ENCODE measurements at places on chromosomes 1 and 21.
A peak's percentile ranks its signal among the peaks of the same experiment; 100 is the strongest.

- no peak for DNase-seq
These were observed 29.0 kb upstream of the ABCG1 start for GRCh38 chr21:42189860-42190485.

GRCh38 chr1:194104247-194104844, 917.9 kb upstream of the B3GALT2 start:
- DNase-seq = no peak

DNA sequence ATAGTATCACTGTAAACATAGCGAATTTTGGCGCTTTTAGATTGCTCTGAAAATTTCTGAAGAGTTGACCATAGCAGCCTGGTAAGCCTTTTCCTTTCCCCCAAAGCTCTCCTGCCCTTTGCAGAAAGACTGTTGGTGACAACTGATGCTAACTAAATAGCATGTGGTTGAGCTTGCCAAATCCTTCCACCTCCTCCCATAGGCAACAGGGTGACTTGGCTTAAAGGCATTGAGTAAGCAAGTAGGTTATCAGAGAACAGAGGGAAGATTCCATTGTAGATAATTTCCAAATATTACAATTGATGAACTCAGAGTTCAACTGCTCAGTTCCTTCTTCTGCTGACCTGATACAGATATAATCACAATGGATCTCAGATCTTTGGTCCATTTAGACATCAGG, 19.9 kb upstream of the HMGCL start:
- no peak for DNase-seq

DNA sequence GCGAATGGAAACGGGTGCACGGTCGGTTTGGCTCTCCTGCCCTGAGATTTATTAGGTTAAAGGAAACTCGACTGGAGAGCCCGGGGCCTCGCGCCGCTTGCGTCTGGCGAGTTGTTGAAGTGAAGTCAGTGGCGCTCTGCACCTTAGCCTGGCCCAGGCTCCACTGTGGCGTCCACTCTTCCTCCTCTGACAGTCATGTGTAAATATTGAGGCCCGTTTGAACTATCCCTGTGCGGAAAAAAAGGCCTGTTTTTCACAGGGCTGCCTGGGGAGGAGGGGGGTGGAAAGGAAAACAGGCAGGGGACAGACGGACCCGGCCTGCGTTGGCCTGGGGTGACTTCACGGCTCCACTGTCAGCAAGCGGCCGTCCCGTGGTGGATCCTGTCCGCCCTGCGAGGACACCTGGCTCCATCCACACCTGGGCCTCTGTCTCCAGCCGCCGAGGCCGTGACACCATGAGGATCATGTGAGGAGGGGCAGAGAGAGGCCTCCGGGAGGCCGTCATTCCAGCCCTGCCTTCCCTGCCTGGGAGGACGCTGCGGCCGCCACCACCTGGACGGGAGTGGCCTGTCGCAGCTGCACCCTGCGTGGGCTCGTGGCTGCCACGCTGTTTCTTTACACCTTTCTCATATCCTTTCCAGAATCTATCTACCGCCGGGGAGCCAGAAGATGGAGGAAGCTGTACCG, 59.8 kb downstream of the FAAP20 start:
- DNase-seq = no peak

GRCh38 chr1:31043631-31044030, 21.9 kb downstream of the PUM1 start:
- DNase-seq = no peak

DNA sequence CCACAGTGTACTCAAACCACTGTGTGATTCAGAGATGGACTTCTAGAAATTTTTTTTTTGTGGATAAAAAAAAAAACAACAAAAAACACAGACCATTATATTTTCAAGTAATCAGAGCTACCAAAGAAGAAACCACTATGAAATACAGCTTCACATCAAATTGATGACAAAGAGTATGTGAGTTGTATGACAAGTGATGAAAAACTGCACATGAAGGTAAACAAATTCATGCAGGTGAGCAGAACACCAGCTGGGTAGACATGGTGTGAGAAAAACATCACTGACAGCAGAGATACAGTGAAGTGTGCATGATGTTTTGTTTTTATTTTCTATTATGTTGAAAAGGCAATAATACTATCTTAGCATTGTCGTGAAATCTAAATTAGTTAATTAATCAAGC, 8.0 kb upstream of the PTPRC start:
- DNase-seq = no peak

- no peak for DNase-seq
These were observed 189.5 kb downstream of the PATJ start for GRCh38 chr1:61931587-61932279.

- no peak for DNase-seq
These were observed 6.5 kb downstream of the FCAMR start for GRCh38 chr1:206963740-206964139.

GRCh38 chr1:156117414-156118176, 3.1 kb downstream of the LMNA start:
- DNase-seq = no peak

DNA sequence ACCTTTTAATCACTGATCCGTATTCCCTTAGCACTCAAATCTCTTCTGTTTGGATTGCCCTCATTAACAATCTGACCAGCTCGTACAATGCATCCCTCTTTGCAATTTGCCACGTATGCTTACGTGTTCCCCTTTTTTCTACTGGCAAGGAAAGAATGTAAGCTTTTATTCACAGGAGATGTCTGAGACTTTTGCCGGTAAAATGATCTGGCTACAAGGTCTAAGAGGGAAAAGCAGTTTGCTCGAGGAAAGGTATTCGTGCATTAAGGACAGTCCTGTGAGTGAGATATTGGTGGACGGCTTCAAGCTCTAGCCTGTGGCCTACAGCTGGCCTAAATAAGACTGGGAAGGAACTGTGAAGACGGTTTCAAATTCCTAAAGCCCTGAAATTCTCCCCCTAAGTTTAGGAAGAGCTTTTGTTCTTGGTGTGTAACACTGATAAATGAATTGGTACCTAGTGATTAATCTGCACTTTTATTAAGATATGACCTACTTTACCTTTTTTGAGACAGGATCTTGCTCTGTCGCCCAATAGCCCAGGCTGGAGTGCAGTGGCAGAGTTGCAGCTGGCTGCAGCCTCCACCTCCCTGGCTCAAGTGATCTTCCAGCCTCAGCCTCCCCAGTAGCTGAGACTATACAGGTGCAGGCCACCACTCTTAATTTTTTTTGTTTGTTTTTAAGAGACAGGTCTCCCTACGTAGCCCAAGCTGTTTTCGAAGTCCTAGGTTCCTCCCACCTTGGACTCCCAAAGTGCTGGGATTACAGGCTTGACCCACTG, 895 bp upstream of the UBR4 start:
- no peak for DNase-seq

- no peak for DNase-seq
These were observed 36.9 kb upstream of the HIVEP3 start for GRCh38 chr1:41955461-41956159.

GRCh38 chr1:170790651-170791071, 126.7 kb downstream of the PRRX1 start:
- DNase-seq = no peak

DNA sequence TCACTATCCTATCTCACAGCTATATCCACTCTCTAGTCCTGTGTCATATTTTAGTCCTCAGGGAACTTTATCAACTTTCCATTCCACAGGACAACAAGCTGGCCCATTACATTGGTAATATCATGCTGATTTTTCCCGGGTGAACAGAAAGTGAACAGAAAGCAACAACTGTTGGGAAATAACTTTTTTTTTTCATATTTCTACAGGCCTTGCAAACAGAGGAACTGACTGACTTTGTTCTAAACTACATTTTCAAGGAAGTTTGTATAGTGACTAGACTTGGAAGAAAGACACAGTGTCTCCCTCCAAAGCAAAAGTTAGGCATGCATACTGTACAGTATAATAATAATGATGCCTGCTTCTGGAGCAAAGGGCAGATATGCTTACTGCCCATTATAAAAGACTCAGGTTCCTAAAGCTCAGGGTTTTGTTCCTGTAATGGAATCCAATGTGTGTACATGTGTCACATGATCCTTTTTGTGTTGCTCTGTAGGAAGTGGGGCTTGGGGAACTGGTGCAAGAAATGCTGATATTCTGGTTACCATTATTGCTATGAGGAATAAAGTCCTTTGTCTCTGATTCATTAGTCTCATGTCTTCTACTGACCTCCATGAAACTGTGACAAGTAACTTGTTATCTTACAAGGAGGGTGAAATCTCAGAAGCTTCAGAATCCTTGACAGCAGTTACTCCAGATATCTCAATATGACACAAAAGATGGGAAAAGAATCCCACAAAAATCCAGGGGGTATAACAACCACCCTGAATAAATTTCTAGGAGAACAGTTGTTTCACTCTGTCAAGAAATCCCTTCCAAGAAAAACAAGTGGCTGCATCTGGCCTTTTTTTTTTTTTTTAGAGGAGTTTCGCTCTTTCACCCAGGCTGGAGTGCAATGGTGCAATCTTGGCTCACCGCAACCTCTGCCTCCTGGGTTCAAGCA, 17.7 kb upstream of the NTPCR start:
- DNase-seq = no peak

DNA sequence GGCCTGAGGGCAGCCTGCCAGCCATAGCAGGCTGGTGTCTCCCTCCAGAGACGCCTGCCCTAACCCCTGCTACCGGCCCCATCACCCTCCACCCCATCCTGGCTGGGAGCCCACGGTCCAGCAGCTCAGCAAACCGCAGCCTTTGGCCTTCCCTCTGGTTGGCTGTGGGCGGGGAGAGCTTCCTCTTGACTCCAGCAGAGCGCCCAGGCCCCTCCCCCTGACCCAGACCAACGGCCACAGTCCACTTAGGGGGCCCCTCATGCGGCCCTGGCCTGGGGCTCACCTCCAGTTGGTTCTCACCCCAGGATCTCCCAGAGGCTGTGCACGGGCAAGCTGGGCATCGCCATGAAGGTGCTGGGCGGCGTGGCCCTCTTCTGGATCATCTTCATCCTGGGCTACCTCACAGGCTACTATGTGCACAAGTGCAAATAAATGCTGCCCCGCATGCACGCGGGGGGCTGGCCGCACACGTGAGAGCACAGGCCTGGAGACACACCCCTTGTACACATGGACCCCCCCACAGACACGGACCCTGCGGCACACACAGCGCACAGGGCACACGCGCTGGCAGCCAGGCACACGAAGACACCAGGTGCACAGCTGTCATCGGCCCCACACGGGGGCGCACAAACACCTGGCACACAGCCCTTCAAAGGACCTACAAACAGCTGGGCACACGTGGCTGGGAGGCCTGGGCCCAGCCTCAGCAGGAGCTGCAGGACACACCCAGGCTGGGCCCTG, 3.1 kb downstream of the SMIM1 start:
- peak; percentile 23 for DNase-seq

GRCh38 chr1:209769171-209769904, 13.5 kb downstream of the TRAF3IP3 start:
- DNase-seq = peak; percentile 53

- no peak for DNase-seq
These were observed 67.6 kb upstream of the EDEM3 start for GRCh38 chr1:184822267-184822666.

- DNase-seq = no peak
These were observed 65.4 kb downstream of the TIAM1 start for GRCh38 chr21:31278511-31279130.

DNA sequence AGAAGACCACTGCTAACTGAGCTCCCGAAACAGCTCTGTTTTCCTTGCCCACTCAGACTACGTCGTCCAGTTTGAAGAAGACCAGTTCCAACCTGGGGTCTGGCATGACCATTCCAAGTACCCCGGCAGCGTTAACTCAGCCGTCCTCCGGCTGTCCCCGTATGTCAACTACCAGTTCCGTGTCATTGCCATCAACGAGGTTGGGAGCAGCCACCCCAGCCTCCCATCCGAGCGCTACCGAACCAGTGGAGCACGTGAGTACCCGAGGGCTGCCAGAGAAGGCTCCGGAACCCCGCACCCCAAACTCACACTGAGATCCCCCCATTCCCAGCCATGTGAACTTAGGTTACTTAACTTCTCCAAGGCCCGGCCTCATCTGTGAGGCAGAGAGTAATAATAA, 63.7 kb upstream of the CNTN2 start:
- DNase-seq = no peak

DNA sequence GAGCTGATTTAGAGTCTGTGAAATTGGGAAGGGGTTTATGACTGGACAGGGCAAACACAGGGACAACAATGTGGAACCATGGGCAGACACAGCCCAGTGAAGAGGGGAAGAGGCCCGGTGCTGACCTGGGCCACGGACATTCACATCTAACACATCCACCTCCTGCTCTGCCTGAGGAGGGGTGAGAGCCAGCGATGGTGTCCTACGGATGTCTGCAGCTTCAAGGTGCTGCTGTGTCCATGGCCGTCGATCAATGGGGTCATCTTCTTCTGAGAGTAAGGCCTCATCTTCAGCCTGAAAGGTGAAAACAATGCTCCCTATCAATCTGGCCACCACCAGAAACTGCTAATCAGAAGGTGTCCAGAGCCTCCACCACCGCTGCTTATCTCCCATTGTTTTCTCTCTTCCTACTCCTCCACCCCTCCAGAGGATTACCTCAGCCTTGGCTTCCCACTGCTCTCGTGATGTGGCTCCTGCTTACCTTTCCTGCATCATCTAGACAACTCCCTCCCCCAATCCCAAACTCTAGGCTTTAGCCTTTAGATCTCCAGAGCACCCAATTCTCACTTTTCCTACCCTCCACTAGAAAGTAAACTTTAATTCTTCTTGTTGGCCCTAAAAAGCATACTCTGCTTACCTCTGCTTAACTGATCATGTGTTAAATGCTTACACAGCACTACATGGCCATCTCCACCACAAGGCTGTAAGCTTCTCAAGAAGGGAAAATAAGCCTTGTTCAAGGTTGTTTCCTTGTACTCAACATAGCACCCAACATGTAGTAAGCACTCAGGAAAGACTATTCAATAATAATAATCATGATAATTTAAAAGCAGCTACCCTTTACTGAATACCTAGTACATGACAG, 24.0 kb upstream of the ADAM30 start:
- DNase-seq = no peak

DNA sequence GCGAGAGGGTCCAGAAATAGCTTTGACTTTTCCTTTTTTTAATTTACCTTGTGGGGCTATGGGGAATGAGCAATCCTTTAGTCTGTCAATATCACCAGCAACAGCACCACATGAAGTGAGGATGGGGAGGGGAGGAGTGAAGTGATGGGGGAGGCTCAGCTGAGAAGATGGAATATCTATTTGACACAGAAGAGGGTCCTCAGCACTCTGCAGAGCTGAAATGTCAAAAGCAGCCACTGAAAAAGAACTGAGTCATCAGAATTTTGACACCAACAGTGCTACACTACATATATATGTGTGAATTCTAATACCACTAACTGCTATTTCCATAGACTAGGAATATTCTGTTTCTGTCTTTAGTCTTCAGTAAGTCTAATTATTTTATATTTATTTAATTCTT, 427.0 kb upstream of the PBX1 start:
- DNase-seq = no peak

- DNase-seq = no peak
These were observed 27.4 kb downstream of the MORC3 start for GRCh38 chr21:36347278-36347961.

DNA sequence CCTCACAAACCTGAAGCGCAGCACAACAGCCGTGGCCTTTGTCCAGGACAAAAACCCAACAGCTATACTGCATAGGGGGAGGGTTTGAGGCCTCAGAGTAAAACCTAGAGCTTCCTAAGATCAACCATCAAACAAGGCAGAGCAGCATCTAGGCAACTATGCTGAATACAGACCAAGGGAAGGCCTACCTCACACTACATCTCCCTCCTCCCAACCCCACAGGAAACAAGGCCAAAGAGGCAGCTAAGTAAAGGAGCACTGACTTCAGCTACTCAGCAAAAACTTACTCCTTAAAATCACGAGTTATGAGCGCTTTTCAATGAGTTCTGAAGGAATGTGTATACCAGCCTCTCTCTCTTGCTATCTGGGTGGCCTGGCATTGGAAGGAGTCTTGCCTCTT, 12.4 kb downstream of the XKR8 start:
- no peak for DNase-seq

GRCh38 chr1:231153726-231154125, 8.1 kb upstream of the TRIM67 start:
- no peak for DNase-seq

Measured in stimulated activated CD8-positive, alpha-beta memory T cell treated with anti-CD3 and anti-CD28 coated beads, Interleukin-12 subunit alpha, Interleukin-12 subunit beta, amount 100 ng/mL, for 1 hour (primary cell).